Cardiac muscle cell (in vitro differentiated cells and primary cell): ENCODE measurements at places on chromosomes 3 and 15. TPM values are rescaled to one million over a fixed set of nuclear protein-coding genes. Genes with fewer than 3 reads are reported as not detected.

Gene CCR9
- 0.21 and 0.27 TPM in 2 replicates for total RNA-seq

Gene GPR15
- total RNA-seq: not detected in 2 replicates

GRCh38 chr3:86890741-86891396 is 100.1 kb downstream of the VGLL3 start:
- no peaks in the 10 kb centered on the region for H3K27me3 ChIP-seq
- DNase-seq: no peak
- no peaks in the 10 kb centered on the region for H3K36me3 ChIP-seq
- no peaks in the 10 kb centered on the region for H3K4me1 ChIP-seq

DNA sequence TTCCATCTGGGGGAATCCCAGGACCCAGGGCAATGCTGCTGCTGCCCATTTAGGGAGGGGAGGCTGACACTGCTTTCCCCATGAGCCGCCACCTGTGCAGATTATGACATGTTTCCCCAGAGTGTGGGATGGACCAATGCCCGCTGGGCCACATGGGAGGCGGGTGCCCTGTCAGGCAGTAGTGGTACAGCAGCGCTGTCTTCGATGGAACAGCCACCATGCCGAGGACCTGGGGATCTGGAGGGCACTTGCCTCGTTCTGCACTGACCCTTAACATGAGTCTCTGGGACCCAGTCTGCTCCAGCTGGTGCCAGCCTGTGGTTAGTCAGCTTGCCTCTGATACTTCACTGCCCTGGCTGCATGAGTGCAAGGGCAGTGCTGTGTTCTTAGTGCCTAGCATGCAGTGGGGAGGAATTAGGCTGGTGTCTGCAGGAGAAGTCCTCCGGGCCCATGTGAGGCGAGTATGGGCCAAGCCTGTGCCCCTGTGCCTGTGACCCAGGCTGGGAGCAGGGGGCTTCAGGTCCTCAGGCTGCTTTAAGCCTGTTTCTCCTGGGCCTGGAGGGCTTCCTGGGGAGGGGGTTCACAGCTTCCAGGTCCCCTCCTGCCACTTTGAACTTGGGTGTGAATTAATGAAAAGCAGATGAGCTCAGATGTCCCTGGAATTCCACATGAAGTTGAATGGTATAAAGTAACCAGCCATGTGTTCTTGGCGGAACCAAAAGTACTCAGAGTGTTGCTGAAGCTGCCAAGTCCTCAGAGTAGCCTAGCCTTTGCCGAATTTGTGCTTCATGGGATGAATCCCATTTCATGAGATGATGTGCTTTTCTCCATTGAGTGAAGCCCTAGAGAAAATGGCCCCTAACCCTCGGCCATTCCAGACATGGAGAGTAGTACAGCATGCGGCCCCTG is 22.9 kb downstream of the KLF13 start:
- no peak overlapping the region for H3K27ac ChIP-seq
- H3K27me3 ChIP-seq: no peaks in the 10 kb centered on the region
- H3K4me3 ChIP-seq: no peak overlapping the region
- no peaks in the 10 kb centered on the region for H3K36me3 ChIP-seq

- no peak overlapping the region for H3K27ac ChIP-seq
- no peaks in the 10 kb centered on the region for H3K36me3 ChIP-seq
- no peak overlapping the region for H3K4me3 ChIP-seq
- DNase-seq: no peak
- no peaks in the 10 kb centered on the region for H3K4me1 ChIP-seq
Observed at GRCh38 chr3:13785853-13786436, 93.9 kb downstream of the WNT7A start.
